ENCODE measurements at places on chromosomes 5 and 9.

GRCh38 chr9:8206720-8207119, 407.1 kb upstream of the DMAC1 start:
- DNase-seq: no peak

DNA sequence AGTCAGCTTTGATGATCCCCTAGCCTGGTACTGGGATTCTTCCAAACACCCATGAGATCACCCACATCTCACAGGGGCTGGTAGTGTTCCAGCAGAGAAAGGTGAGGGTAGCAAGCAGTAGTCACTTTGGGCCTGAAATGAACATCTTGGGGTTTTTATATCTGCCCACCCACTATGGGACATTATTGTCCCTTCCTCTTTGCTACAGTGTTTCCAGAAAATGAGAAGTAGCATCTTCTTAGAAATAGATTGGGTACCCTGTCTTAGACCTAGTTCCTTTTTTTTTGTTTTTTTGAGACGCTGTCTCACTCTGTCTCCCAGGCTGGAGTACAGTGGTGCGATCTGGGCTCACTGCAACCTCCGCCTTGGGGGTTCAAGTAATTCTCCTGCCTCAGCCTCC, 249.2 kb upstream of the ANKRD55 start:
- DNase-seq: no peak

DNA sequence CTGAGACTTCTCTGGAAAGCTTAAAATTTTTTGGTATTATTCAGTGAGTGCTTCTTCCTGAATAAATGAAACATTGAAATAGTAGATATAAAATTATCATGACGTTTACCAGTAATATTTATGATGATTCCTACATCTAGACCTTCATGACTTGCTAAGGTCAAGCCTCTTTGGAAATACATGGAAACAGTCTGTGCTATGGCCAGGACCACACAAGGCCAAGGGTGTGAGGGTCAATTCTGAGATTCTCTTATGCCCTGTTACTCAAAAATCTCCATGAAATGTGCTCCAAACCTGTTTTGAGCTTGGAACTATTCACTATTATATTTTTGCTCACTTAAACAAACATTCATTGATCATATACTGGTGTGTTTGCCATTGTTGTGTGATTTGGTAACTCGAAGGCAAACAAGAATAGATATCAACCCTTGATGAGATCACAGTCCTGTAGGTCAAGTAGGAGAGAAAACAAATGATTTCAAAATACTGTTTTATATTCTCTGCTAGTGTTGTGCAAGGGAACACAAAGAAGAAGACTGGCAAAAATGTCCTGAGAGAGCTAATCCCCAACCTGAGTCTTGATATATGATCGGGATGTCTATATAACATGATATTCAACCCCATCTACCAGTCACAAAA, 1254.9 kb upstream of the DMAC1 start:
- DNase-seq: no peak

DNA sequence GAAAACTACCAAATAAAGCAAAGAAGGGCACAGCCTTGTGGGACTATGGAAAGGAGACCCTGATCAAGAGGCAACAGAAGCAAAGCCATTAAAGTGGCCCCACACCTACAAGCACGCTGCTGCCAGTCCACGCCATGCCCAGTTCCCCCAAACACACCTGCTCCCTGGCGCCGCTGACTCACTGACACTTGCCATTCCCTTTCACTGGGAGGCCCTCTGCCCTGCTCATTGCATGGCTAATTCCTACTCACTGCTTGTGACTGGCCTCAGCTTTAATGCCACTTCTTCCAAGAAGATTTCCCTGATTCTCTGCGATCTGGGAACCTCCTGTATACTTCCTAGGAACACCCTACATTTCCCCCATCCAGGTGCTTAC, 71.2 kb upstream of the TAF1L start:
- no peak for DNase-seq

- no peak for DNase-seq
These were observed 164.1 kb downstream of the PRR16 start for GRCh38 chr5:120628156-120628555.

GRCh38 chr9:98187926-98188325, 4.5 kb downstream of the CORO2A start:
- no peak for DNase-seq

GRCh38 chr9:137314561-137315560, 12.8 kb upstream of the NRARP start:
- no peak for DNase-seq

DNA sequence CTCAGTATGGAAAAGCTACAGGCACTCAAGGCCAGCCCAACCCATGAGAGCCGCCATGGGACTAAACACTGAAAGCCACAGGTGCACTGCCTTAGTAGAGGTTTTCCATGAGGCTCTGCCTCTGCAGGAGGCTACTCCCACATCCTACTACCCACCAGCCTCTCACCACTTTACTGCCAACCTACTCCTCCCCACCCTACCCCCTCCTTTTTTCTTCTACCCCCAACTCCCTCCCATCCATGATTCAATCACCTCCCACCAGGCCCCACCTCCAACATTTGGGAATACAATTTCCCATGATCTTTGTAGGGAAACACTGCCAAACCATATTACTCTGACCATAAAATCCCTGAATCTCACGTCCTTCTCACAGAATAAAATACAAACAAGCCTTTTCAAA, 101.6 kb upstream of the CTSV start:
- no peak for DNase-seq

GRCh38 chr5:160166069-160166972, 47.1 kb upstream of the PWWP2A start:
- no peak for DNase-seq

DNA sequence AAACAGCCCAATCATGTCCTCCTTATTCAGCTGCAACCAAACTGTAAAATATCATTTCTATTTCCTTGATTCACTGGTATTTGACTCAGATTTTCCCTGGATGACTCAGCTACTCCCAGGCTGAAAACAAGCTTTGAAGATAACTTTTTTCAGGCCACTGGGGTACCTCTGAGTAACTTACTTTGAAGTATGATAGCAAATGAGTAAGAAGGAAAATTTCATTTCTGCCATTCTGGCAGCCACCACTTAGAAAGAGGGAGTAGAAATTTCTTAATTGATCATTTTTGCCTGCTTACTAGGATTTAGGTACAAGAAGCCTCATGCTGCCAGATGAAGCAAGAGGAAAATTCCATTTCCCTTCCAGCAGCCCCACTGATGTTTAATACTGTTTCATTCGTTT, 247.4 kb downstream of the PRELID2 start:
- no peak for DNase-seq

DNA sequence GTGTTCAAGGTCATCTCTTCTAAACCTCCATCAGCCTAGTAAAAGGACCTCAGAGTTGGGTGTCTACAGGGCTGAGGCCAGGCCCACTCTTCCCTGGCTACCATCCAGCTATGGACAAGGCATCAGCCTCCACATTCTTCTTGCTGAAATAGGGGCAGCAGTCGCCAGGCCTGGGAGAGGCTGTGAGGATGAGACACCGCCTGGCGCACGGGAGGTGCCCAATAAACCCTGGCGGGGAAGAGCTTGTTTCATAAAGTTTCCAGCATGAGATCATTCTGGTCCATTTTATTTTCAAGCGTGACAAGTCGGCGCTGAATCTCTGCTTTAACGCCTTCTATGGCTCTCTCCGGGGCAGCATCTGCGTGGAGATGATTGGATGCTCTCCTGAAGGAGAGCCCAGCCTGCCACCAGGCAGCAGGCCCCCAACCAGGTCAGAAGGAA, 153.4 kb downstream of the OLFM1 start:
- DNase-seq: no peak

- no peak for DNase-seq
These were observed 44.9 kb downstream of the HMGCS1 start for GRCh38 chr5:43268188-43268820.

GRCh38 chr5:150394131-150394530, 18.6 kb downstream of the CD74 start:
- no peak for DNase-seq

GRCh38 chr5:79973511-79973910, 17.6 kb downstream of the MTX3 start:
- DNase-seq: no peak

DNA sequence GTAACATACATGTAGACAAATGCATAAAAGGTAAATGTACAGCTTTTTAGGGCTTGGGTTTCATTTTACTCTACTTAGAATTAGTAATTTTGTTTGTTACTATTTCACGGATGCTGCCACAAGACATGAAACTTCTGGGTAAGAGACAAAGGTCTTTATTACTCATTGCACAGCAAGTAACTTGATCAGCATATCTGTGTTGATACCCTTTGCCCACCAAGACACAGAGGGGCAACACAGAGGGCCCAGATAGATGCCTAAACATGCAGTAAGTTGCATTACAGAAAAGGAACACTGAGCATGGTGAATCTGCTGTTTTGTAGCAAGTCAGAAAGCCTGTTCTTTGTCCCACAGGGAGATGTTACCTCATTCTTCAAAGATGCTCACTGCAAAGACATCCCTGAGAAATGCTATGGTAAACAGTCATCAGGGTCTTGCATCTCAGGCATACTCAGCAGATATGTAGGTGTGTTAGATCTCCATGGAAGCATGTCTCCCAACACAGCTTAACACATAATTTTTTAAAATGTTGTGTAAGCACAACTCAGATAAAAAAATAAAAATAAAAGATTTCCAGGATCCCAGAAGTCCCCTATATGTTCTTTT, 10.3 kb downstream of the ITGA2 start:
- DNase-seq: no peak

- DNase-seq: no peak
These were observed 17.4 kb downstream of the MGAT1 start for GRCh38 chr5:180785121-180785781.

DNA sequence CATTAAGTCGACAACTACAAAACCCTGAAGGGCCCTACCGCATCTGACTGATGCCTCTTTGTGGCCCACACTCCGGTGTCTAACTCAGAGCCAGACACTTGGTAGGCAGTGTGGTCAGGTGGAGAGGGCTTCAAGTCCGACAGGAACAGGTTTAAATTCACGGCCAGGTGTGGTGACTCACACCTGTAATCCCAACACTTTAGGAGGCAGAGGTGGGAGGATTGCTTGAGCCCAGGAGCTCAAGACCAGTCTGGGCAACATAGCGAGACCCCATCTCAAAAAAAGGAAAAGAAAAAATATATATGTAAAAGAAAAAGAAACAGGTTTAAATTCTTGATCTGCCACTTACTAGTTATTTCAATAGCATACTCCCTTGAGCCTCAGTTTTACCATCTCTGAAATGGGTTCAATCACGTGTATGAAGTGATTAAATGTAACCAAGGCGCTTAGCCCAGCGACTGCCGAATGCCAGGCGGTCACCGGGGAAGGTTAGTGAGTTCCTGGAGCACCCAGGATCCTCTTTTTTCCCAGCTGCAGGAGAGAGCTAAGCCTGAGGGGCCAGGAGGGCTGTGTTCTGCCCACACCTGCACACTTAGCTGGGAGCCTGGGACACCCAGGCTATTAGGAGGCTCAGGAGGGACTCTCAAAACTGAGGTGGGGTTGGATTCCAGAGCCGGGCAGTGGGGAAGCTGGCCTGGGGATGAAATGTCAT, 943 bp downstream of the CLTB start:
- no peak for DNase-seq

Measured in epithelial cell of prostate (primary cell).